ENCODE measurements at places on chromosomes 5 and 9.

GRCh38 chr5:86866036-86866435, 248.3 kb downstream of the COX7C start:
- no peak for DNase-seq

GRCh38 chr5:181223729-181224389, 778 bp downstream of the TRIM41 start:
- no peak for DNase-seq

DNA sequence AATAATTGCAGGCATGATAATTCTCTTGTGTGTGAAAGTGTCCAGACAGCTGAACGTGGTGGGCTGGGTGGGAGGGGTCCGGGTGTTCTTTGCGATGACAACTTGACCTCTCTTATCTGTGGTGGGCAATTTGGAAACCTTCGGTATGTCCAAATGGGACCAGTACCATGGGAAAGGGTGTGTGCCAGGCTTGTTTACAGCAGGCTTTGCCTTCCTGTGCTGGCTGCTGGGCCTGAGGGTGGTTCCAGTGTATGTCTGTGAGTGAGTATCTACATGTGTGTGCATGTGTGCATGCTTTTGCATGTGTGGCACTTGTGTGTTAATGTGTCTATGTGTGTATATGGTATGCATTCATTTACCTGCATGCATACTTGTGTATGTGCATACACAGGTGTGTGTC, 166.4 kb downstream of the GADD45G start:
- no peak for DNase-seq

- no peak for DNase-seq
Measured at GRCh38 chr5:116529615-116530014, 45.0 kb downstream of the SEMA6A start.

DNA sequence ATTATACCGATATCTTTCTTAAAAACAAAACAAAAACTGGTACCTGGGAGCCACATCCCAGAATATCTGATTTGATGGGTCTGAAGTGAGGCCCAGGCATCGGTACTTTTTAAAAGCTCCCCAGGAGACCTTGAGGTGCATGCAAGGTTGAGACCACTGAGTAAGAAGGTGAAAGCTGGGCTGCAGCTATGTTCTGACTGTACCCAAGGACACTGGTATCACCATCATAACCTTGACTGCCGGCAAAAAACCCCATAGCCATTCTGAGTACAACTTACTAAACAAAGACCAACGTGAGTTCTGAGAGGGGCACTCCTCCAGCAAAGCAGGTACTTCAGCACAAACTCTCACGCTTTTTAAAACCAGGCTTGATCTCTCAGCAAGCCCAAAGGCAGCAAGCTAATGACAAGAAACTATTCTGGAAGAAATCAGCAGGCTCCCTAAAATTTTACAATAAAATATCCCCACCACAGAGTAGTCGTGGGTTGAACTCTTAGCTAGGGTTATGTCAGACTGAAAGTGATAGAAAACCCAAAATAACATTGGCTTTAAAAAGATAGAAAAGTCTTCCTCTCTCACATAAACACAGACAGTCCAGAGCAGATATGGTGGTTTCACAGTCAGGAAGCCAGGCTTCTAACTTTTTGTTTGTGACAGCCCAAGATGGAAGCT, 263.9 kb downstream of the SAXO1 start:
- DNase-seq = no peak

DNA sequence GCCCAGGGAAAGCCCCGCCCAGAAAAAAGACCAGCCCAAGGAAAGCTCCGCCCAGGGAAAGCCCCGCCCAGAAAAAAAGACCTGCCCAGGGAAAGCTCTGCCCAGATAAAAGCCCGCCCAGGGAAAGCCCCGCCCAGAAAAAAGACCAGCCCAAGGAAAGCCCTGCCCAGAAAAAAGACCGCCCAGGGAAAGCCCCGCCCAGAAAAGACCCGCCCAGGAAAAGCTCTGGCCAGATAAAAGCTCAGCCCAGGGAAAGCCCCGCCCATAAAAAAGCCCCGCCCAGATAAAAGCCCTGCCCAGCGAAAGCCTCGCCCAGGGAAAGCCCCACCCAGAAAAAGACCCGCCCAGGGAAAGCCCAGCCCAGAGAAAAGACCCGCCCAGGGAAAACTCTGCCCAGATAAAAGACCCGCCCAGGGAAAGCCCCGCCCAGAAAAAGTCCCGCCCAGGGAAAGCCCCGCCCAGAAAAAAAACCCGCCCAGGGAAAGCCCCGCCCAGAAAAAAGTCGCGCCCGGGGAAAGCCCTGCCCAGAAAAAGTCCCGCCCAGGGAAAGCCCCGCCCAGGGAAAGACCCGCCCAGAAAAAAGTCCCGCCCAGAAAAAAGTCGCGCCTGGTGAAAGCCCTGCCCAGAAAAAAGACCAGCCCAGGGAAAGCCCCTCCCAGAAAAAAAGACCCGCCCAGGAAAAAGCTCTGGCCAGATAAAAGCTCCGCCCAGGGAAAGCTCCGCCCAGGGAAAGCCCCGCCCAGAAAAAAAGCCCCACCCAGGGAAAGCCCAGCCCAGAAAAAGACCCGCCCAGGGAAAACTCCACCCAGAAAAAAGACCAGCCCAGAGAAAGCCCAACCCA, 11.9 kb downstream of the GRIN1 start:
- DNase-seq = no peak

- no peak for DNase-seq
Measured at GRCh38 chr5:120655828-120656435, 191.8 kb downstream of the PRR16 start.

DNA sequence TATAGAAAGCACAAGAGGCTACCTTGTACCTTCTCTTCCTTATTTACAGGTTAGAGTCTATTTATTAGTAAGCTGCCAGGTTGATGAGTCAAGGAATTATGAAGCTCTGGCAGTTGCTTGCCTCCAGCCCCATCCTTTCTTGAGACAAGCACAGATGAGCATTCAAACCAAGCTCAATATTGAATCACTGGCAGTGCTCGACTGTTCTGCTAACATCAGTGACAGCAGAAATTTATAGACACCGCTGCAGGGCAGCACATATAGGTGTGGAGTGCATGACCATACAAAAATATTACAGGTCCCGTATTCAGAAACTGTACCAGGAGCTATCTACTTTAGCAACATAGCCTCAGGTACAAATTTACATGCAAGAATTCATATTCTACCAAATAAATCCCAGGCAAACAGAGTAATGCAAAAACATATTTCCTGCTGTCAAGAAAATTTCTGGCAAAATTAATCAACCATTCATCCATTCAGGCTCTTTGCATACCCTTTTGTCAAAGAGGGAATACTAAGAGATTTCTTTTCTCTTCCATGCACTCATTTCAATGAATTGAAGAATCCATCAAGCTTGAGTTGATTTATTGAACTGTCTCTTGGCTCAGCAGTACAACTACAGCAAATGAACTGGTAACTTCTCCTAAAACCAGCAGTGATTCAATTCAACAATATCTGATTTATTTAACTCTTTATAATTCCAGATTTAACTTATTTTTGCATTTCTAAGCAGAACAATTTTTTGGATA, 26.9 kb upstream of the PCA3 start:
- DNase-seq = no peak

DNA sequence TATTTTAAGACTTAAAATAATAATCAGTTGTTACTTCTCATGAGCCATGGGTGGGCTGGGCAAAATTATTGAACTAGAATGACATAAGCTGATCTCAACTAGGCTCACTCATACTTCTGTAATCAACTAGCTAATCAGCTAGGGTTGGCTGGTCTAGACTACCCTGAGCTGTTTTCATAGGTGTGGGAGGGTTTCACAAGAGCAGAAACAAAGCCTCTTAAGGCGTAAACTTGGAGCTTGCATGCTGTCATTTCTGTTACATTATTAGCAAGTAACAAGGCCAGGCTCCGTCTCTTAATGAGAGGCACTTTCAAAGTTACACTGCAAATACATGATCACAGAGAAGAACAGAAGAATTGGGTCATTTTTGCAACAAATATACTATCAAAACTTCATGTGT, 57.2 kb upstream of the GHR start:
- DNase-seq = no peak

GRCh38 chr5:158429564-158429963, 570.6 kb upstream of the CLINT1 start:
- no peak for DNase-seq

DNA sequence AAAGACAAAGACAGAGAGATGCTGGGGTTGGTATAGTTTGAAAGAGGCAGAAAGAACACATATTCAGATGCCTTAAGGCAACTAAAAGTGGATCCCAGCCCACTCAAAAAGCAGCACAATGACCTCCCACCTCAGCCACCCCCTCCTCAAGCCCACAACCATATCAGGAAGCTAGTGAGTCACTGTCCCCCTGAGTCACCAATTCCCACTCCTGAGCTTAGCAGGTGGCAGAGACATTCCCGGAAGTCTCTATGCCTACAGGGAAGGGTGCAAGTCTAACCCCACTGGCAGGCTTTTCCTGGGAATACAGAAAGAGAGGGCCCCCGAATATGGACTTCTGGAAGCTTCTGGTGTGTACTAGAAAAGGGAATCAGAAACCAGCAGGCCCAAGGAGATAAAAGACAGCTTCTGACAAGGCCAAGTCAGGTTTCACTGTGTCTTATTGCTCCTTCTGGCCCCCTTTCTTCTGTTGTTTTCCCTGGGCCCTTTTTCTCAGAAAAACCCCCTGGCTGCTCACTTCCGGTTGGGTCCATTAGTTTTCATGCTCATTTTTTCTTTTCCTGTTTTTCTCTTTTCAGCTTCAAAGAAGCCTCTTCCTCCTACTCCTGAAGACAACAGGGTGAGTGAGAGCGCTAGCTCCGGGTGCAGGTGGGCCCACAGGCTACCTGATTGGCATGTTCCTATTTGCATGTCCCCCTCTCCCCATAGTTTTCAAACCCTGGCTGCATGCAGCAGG, 36.8 kb downstream of the ITK start:
- DNase-seq = no peak

DNA sequence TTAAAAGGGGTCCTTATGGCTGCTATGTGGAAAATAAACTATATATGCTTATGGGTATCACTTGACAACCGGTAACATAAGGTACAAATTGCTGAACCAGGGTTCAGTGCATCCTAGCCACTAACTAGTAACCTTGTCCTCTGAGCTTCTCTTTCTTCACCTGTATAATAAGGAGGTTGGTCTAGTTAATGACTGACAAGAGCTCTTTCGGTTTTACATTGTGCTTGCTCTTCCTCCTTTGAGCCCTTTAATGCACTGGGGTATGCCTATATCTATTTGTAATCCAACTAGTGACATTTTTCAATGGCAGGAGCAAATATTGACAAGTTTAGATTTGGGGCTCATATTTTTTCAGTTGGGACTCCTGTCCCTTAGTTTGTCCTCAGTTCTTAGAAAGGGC, 66.1 kb downstream of the NPR3 start:
- no peak for DNase-seq

GRCh38 chr5:94524841-94525697, 93.3 kb downstream of the KIAA0825 start:
- no peak for DNase-seq

DNA sequence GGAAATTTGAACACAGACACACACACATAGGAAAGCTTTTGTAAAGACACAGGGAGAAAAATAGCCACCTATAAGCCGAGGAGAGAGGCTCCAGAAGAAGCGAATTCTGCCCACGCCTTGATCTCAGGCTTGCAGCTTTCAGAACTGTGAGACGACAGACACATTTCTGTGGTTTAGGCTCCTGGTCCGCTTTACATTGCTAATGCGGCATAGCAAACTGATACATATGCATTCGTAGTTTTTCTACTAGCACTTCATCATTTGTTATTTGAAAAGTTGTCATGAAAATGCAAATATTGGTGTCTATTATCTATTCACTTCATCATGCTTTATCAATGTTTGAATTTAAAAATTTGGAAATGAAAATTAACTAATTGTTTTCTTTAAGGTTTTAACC, 674.9 kb downstream of the SEMA5A start:
- no peak for DNase-seq

DNA sequence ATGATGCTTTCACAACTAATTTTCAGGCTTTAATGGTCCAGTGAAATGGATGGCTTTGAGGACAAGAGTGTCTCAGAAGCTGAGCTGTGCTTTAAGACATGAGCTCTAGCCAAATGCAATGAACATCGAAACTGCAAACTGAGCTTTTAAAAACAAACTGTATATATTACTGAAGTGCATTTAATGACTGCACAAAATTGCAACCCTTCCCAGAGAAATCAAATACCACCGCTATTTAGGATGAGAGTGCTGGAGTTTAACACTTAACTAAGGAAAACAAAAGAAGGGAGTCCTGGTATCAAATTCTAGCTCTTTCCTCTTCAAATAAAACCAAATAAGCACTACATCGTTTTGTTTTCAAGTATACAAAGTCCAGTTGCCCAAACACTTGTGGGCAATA, 163.9 kb downstream of the SLF1 start:
- DNase-seq = no peak

GRCh38 chr5:68565427-68565826, 349.9 kb downstream of the PIK3R1 start:
- DNase-seq = no peak

DNA sequence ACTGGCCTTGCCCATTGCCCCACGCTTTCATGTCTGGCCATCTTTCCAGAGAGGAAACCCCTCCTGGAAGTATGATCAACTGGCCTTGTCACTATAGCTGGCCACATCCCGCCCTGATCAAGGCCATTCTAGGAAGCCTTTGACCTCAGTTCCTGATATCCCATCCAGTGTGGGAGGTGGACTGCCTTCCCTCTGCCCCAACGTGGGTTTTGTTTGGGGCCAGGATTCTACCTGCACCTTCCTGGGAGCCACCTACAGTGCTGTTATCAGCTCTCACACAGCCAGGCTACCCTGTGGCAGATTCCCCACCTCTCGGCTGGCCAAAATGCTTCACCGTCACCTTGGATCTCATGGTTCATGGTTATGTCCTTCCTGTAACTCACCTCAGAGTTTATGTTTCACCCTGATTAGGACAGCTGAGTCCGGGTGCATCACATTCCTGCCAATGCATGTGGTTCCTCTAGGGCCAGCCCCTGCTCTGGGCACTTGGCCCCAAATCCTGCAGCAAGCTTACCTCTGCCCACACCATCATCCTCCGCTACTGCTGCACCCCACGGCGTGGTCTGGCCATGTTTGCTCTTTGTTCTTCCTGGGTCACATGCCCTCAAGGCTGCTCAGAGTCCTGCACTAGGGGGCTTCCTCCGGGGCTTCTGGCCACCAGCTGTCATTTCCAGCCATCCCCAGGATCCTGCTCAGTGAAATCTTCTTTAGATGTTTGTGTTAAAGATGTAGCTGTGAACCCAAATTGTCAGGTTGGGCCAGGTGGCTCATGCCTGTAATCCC, 24.2 kb upstream of the S1PR3 start:
- no peak for DNase-seq

DNA sequence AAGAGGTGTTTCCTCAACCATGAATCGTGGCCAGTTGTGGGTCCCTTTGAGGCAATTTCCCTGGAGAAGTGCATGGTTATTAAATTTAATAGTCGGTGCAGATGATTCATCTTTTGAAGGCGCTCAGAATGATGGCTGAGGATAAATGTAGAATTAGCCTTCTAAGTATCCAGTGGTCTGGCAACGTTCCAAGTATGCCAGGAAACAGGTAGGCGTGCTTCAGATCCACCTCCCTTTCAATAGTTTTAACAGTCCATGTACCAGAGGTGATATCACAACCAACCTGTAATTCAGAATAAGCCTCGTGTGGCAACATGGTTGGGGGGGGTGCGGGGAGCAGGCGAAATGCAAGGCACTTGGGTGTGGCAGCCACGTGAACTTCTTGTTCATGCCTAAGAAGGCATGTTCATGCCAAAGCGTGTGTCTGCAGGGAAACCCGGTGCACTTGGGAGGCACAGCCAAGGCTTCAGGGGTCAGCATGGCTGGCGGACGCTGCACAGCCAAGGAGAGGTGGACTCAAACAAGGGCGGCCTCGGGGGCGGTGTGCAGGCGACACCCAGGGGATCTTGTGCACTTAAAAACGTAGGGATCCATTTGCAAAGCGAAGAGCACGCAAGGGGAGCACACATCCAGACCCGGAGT, 5.2 kb upstream of the NKD2 start:
- DNase-seq = no peak

- DNase-seq = no peak
Measured at GRCh38 chr5:41281215-41281810, 68.0 kb upstream of the C6 start.
